ENCODE measurements at places on chromosomes 6 and 20. TPM values are rescaled to one million over a fixed set of nuclear protein-coding genes. Genes with fewer than 3 reads are reported as not detected.

Gene BNIP5
- polyA plus RNA-seq: 0.10 TPM

Gene SENP6
- polyA plus RNA-seq: 145 TPM

Gene HLA-DMB
- 77.3 TPM for polyA plus RNA-seq

Gene XRN2
- 88.5 TPM for polyA plus RNA-seq

Gene CD93
- polyA plus RNA-seq: 42.6 TPM

Gene RIPOR3
- polyA plus RNA-seq: 6.5 TPM

Gene TGM3
- polyA plus RNA-seq: 0.51 TPM

Gene FILIP1
- polyA plus RNA-seq: 2.4 TPM

Gene TPD52L1
- 83.5 TPM for polyA plus RNA-seq

Gene LY86
- polyA plus RNA-seq: 2.0 TPM

Gene TFAP2A
- polyA plus RNA-seq: 33.7 TPM

Gene DEFB112
- polyA plus RNA-seq: not detected

GRCh38 chr6:41940759-41941279 is 789 bp downstream of the CCND3 start:
- DNase-seq: no peak

DNA sequence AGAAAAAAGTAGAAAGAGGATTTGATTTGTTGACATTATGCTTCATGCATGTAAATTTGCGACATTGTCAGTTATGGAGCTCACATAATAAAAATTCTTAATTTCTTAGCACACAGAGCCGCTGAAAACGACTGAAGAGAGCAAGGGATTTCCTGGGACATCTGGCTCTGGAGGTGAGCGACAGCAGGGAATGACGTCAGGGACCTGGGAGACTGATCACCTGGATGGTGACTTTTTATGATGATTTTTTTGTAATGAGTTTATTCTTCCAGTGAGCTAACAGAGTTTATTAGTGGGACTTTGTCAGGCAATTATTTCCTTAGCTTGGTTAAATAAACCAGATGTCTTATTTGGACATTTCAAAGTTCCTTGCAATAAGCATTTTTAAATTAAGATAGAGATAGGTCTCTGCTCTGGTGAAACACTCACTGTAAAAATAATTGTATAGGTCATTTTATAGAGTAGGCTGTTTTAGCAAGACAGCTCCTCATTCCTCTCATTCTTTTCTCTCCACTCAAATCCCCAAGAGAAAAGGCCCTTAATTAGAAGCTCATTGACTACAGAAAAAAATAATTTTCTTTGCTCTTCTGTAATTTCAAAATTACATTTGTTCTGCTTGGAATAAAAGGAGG is 19.4 kb downstream of the TMEM200A start:
- DNase-seq: no peak

DNA sequence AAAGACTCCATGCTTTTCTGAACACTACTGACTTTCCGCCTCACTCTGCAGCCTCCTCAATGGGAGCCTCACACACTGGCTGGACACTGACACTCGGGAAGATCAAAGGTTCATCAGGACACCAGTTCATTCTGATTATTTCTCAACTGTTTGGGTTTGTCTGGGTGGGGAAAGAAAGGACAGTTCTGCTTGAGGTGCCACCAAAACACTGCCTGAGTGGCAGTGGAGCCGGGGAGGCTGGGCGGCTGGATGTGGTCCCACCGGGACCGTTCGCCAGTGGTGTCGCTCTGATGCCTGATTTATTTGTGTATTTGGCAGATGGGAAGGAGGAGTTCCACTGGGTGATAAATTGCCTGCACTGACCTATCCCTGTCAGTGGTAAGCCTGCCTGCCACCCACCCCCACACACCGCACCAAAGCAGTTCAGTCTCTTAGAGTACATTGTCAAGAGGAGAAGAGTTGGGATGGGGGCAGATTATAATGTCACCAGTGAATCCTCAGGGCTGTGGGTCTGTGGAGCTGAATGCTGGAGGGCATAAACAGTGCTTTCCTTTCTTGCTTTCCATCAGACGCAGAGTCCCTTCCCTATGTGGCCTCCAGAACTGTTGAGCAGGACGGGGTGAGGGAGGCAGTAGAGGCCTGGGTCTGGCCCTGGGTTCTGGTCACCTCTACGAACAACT is 49.8 kb downstream of the EDN1 start:
- DNase-seq: no peak

DNA sequence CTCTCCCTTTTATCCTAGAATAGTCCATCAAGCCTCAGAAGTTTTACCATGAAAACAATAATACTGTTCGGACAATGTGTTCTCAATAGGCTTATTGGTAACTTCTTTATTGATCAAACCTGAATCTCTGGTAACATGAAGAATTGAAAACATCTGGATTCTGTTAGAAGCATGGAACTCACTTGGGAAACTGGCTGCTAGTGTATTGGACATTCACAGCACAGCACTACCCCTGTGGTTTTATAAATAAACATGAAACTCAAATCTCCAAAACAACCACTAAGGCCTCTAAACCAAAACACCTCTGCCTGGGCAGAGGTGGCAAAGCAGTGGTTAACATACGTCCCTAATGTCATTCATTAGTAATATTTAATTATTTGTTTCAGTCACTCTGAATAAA is 157.6 kb upstream of the KCNQ5 start:
- DNase-seq: no peak

DNA sequence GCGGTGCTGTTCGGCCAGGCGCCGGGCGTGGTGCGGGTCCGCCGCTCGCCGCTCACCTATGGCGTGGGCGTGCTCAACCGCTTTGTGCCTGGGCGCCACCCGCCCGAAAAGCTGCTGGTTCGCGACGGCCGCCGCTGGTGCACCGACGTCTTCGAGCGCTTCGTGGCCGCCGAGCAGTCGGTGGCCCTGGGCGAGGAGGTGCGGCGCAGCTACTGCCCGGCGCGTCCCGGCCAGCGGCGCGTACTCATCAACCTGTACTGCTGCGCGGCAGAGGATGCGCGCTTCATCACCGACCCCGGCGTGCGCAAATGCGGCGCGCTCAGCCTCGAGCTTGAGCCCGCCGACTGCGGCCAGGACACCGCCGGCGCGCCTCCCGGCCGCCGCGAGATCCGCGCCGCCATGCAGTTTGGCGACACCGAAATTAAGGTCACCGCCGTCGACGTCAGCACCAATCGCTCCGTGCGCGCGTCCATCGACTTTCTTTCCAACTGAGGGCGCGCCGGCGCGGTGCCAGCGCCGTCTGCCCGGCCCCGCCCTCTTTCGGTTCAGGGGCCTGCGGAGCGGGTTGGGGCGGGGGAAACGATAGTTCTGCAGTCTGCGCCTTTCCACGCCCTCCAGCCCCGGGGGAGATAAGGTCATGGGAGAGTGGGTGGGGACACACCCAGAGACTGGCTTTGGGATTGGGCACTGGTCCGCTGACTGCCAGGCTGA is 15.7 kb downstream of the ADISSP start:
- no peak for DNase-seq

DNA sequence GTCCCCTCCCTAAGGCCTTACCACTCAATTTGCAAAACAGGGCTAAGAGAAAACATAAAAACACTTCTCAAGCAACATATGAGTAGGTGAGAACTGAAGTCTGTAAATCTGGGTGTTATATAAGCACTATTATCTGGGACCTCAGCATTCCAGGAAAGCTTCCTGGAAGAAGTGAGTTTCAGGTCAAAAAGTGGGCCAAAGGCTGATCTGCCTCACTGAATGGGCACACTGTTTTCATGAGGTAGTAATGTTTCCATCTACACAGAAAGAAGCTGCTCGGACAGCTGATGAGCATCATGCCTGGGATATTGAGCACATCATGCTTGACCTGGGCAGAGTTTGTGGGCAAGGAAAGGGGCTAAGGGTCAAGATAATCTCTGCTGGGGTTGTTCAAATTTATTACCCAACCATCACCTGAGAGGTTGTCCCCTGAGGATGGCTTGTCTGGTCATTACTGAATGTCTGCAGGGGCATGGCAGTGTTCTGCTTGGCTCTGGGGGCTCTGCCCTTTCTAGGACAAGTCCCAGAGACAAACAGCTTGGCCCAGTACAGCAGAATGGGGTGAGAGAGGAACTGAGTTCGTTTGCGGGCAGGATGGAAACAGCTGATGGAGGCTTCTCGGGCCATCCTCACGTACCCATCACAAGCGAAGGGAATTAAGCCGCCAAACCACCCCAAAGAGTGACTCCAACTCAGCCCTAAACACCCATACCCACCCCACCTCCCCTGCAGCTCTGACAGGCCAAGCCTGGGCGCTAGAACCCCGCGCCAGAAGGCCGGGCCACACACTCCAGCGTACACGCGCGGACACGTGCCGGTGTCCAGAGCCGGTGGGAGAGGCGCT is 1.2 kb upstream of the SYNJ2 start:
- DNase-seq: no peak

DNA sequence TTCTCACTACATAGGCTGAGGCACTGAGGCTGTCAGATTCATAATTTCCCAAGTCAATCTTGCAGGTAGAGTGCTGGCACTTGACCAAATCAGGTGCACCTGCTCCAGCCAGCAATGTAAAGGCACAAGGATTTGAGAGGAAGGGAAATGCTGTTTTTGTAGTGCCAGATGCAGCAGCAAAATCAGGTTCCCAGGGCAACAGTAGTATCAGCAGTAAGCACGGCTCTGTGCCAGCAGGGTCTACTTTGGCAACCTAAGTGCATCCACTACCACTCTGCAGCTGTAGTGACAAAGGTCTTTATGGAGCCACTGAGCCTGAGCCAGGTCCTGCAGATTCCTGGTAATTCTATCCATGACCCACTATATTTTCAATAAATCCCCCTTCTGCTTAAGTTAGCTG is 329.5 kb downstream of the TPBG start:
- DNase-seq: no peak

GRCh38 chr6:150929416-150929815 is 63.9 kb downstream of the MTHFD1L start:
- DNase-seq: no peak

DNA sequence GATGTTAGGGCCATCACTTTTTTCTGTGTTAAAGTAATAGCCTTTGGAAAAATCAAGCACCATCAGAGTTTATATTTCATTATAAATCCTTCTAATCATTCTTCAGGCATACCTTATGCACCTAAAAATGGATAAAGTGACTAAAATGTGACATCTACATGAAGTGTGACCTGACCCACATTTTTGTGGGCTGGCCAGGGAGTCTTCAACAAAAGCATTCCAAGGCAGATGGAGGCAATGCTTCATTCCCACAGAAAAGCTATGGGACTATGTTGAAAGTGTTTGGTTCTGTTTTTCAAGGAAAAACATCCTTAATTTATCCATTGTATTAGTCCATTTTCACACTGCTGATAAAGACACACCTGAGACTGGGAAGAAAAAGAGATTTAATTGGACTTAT is 58.8 kb upstream of the LTV1 start:
- DNase-seq: no peak

DNA sequence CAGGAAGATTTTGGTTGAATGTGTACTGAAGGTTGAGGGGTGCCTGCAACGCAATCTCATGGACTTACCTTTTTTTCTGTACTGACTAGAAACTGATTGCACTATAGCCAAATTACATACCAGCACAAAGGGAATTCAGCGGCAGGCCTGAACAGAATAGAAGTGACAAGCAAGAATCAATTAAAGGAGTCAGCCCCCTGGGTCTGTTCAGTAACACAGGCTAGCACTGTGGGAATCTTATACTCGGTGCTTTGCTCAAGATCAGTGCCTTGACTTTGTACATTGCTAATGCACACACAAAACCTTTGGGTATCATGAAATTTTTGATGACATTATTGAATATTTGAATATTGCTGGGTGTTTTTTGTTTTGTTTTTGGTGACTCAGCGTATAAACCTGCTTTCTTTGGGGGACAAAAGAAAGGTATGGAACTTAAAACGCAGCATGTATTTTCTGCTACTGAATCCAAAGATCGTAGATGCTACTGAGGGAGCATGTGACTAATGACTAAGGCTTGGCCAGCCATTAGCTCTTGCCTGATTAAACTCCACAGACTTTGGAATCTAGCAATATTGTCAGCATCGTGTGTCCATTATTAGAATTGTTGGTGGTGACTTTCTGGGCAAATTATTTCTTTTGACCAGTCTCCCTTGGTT is 236.6 kb downstream of the ARID1B start:
- DNase-seq: no peak

DNA sequence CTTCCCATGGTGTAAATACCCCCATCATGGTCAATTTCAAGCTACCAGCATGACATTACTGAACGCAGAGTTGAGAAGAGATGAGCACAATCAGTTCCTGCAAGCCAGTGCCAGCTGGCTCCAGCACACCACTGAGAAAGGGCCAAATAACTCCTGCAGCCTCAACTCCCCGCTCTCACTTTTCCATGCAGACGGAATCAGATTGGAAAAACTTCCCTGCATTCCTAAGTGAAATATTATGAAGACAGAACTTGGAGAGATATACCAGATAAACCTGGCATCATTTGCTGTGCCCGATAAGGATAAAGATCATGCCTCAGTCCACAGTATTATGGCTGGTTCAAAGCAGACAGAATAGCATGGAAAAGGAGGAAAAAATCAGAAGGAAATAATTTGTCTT is 56.7 kb downstream of the FILIP1 start:
- DNase-seq: no peak

DNA sequence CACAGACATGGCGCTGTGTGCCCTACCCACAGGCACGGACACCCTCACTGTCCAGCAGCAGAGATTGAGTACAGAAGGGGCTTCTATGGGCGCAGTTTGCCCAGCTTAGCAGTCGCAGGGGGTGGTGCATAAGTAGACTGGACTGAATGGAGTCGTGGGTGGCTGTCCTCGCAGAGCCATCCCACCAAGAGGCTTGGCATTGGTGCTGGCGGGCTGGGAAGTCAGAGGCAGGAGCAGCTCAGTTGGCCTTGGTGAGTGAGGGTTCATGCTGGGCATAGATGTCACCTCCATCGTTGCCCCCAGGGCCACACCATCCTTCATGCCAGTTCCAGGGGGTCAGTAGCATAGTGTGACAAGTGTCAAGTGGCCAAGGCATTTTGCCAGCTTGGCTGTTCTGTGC is 25.2 kb downstream of the SUMO4 start:
- no peak for DNase-seq

GRCh38 chr6:21246075-21246474 is 347.5 kb upstream of the SOX4 start:
- no peak for DNase-seq

GRCh38 chr6:150751296-150751695 is 114.2 kb upstream of the MTHFD1L start:
- DNase-seq: no peak

- no peak for DNase-seq
Measured at GRCh38 chr6:22353101-22353500, 56.3 kb upstream of the PRL start.

DNA sequence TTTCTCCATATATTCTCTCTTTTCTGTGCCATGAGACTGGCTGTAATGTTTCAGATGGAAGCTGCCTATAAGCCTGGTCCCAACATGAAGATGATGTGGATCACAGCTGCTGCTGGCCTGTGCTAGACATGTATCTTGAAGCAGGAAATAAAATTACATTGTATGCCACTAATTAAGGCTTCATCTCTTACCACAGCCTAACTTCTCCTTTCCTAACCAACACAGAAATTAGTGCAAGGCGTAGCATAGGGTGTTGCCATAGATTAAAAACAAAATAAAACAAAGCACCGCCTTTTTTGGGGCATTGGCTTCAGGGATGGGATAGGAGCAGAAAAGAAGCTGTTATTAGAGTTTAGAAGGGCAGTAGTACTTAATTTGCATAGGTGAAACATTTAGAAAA is 4.7 kb upstream of the SLC17A4 start:
- DNase-seq: no peak

GRCh38 chr20:36606158-36607066 is 833 bp downstream of the RAB5IF start:
- no peak for DNase-seq

- DNase-seq: no peak
Measured at GRCh38 chr20:2338411-2339066, 42.2 kb upstream of the TGM6 start.
